Activated naive CD4-positive, alpha-beta T cell (primary cell): ENCODE measurements at places on chromosomes 7 and 10.

- DNase-seq = no peak
These were observed 6.4 kb upstream of the HKDC1 start for GRCh38 chr10:69213591-69214311.

DNA sequence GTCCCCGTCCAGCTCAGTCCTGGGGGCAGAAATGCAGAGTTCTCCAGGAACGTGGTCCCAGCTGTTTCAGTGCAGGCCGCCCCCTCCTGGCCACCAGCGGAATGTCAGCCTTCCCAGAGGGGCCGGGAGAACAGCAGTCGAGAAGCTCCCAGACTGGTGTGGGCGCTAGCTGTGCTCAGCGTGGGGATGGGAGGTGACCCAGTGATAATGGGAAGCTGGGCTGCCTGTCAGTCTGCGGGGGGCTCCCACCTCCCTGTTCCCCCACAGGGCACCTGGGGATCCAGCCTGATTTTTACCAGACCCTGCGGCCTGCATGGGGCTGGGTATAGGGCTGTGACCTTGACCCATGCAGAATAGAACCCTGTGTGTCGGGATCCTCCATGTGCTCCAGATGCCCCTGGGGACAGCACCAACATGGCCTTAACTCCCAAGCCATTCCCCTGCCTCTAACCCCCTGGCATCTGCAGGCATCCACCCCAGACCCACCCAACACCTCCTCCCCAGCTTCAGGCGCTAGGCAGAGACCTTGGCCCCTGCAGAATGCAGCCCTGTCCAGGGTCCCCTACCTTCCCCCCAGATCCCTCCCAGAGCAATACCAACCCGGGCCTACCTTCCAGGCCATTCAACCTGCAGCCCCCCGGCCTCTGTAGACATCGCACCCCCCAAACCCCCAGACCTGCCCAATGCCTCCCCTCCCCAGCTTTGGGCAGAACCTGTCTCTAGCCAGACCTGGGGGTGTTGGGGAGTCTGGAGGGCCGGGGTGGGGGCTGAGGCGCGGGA lies 880 bp upstream of the ELN start:
- DNase-seq = peak; percentile 19

GRCh38 chr7:90621747-90622140 lies 25.6 kb downstream of the CDK14 start:
- no peak for DNase-seq

DNA sequence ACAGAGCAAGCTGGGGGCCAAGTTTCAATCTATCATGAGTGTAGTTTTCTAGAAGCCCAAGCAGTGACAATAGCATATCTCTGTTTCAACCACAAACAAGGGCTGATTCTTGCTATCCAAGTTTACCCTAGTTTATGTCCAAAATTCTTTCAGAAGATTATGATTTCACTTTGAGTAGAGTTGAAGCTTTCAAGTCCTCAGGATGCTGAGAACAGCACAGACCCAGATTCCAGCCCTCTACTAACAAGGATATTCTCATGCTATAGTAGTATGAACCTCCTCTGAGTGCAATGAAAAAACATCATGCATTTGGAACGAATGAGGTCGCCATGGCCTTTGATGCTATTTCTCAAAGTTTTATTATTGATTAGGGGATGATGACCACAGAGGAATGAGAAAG lies 344.1 kb upstream of the NPVF start:
- no peak for DNase-seq

GRCh38 chr10:59336632-59337031 lies 25.7 kb downstream of the FAM13C start:
- DNase-seq = no peak

GRCh38 chr10:102344067-102344466 lies 51.4 kb upstream of the NFKB2 start:
- DNase-seq = no peak

DNA sequence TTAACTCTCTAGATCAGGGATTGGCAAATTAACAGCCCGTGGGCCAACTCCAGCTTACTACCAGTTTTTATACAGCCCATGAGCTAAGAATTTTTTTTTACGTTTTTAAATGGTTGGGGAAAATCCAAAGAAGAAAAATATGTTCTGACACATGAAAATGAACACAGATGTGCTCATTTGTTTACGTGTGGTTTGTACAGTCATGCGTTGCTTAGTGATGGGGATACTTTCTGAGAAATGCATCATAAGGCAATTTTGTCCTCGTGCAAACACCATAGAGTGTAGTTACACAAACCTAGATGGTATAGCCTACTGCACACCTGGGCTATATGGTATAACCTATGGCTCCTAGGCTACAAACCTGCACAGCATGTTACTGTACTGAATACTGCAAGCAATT lies 8.3 kb upstream of the SMKR1 start:
- no peak for DNase-seq

GRCh38 chr10:31074722-31075086 lies 43.0 kb upstream of the ZNF438 start:
- no peak for DNase-seq

- DNase-seq = no peak
These were observed 177.3 kb upstream of the TNS3 start for GRCh38 chr7:47759056-47759706.

DNA sequence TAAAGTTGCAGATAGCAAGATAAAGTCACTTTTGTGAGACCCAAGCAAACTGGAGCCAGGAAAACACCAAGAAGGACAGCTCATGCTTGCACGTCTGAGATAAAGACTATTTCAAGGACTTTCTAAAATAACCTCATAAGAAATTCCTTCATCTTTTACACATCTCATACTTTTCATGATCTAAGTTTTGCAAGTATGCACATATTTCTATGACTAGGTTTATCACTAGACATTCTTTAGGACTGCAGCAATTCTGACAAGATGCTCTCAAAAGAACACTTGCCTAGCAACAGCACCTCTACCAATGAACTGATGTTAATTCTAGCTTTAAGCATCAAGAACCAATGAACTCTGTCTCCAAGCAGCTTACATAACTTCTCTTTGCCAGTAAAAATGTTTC lies 457.6 kb downstream of the SEMA3D start:
- no peak for DNase-seq

GRCh38 chr10:7547829-7548228 lies 118.9 kb downstream of the ITIH5 start:
- no peak for DNase-seq

- DNase-seq = no peak
These were observed 115.2 kb downstream of the PLXNA4 start for GRCh38 chr7:132461032-132461592.

- DNase-seq = no peak
These were observed 23.6 kb downstream of the DAGLB start for GRCh38 chr7:6423942-6424701.

GRCh38 chr10:36342781-36343180 lies 700.7 kb upstream of the FZD8 start:
- no peak for DNase-seq

- no peak for DNase-seq
These were observed 242.6 kb downstream of the GLRX3 start for GRCh38 chr10:130378556-130379400.

DNA sequence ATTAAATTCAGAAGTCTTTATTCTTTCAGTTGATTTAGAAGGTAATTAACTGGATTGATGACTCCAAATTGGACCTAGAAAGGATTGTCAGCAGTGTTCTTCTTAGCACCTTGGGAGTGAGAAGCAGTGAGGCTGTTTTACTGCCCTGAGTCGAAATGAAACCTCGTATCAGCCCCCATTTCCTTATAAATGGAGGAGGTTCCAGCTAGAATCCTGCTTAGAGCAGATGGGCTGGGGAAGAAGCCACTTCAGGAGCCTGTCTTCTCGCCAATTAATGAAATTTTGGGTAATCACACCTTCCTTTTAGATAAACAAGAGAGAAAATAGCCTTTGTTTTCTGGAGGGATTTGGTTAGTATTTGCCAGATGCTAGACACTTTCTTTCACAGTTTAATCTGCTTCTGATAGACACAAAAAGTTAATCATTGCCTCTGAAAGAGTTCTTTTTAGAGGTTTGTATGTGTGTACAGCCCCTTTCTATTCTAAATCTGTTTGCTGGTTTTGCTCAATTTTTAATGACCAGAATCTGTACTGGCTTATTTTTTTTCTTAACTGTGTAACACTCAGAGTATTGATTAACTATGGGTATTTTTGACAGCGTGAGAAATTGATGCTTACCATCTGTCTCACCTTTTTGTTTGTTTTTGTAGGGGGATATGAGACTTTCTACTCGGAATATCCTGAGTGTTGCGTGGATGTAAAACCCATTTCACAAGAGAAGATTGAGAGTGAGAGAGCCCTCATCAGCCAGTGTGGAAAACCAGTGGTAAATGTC lies 4.6 kb downstream of the DUSP5 start:
- no peak for DNase-seq

GRCh38 chr10:32347363-32348022 lies 535 bp upstream of the EPC1 start:
- DNase-seq = no peak

DNA sequence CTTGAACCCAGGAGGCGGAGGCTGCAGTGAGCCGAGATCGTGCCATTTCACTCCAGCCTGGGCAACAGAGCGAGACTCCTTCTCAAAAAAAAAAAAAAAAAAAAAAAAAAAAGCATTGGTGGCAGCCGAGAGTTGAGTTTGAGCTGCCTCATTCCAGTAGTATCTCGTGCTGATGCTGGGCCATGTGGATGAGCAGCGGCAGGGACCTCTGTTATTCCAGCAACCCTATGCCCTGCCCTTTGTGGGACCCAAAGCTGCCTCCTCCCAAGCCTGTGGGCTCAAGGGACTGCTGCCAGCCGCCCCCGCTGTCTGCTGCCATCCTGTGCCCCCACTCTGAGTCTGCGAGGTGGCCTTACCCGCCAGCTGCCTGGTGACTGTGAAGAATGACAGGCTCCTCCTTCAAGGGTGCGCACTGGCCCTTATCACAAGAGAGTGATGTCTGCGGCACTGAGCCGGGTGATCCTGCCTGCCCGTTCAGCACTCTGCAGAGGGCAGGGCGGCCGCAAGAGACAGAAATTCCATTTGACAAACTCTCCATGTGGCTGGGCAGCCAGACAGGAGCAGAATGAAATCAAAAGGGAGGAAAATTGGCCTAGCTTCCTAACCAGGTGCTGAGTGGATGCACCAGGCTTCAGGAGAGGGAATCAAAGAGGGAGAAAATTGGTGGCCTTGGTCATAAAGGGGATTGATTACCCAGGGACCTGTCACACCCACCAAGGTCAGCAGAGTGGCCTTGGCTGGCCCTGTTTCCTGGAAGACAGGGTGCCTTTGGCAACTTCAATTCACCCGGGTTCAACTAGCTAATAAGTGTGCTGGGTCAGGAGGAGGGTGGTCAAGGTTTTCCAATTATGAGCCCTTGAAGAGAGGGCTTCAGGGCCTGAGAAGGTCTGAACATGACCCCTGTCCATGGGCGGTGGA lies 65.3 kb upstream of the ZMIZ1 start:
- DNase-seq = no peak

DNA sequence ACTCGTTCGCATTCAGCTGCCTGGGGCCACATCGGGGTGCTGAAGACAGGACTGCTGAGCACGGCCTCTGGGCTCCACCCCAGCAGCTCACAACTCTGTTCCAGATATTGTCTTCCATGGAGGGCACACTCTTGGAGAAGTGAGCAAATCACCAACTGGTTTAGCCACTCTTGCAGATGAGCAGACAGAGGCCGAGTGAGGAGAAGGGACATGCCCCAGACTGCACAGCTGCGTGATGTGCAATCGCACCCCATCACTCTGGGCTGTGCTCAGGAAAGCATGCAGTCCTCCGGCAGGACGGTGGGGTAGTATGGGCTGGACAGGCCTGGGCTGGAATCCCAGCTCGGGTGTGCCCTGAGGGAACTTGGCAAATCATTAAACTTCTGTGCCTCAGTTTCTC lies 111.6 kb downstream of the FAM53B start:
- no peak for DNase-seq

DNA sequence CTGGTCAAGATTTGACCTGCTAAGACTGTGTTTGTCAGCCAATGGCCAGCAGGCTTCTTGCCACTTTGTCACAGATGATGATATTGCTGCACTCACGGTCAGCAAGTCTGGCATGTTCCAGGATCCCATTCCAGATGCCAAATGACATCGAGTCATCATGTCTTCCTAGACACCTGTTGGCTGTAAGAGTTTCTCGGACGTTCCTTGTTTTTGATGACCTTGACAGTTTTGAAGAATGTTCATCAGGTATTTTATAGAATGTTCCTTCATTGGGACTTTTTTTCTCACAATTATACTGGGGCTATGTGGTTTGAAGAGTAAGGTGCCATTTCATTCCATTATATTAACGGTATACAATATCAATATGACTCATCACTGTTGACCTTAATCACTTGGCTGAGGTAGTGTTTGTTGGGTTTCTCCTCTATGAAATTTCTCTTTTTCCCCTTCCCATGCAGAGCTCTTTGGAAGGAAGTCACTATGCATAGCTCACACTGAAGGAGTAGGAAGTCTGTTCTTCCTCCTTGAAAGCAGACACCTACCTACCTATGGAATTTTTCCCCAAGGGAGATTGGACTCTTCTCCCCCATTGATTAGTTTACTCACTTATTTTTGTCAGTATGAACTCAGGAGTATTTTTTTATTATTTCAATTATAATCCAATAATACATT lies 31.6 kb downstream of the HECW1 start:
- DNase-seq = no peak

DNA sequence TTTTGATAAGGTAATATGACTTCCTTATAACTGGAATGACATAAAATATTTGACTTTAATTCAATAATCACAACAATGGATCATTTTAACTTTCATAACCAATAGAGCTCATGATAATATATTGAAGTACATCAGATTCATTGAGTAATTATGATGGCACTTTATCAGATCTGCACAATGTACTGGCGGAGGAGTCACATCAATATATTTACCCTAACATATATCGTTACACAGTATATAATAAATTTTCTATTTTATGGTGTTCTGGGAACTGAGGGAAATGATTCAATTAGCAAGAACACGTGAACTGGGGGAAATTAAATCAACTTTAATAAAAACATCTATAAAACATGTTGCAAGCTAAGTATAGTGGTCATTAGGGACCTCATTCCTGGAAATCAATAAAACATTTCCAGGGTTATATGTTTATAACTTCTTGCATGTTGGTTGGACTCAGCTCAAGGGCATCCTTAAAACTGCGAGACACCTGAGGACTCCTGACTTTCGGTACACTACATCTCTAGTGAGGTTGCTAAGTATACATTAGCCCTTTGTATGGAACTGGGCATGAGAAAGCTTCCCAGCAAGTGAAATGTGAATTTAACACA lies 254.0 kb downstream of the KCND2 start:
- DNase-seq = no peak

GRCh38 chr7:44629829-44630522 lies 23.5 kb downstream of the OGDH start:
- DNase-seq = no peak
